ENCODE measurements at places on chromosomes 5 and 9. TPM values are rescaled to one million over a fixed set of nuclear protein-coding genes. Genes with fewer than 3 reads are reported as not detected.
A peak's percentile ranks its signal among the peaks of the same experiment; 100 is the strongest.

- no peak for DNase-seq
Observed at GRCh38 chr9:36007852-36008251, 28.9 kb upstream of the RECK start.

GRCh38 chr5:172533399-172534228, 79.3 kb upstream of the SH3PXD2B start:
- DNase-seq = no peak

The TAF11L13 gene
- not detected for total RNA-seq

GRCh38 chr5:179852993-179853547, 5.5 kb downstream of the MRNIP start:
- DNase-seq = no peak

The FAM53C gene
- 27.9 TPM for total RNA-seq

- no peak for DNase-seq
Observed at GRCh38 chr9:130770679-130771442, 64.2 kb upstream of the ABL1 start.

The GDA gene
- 2.9 TPM for total RNA-seq

DNA sequence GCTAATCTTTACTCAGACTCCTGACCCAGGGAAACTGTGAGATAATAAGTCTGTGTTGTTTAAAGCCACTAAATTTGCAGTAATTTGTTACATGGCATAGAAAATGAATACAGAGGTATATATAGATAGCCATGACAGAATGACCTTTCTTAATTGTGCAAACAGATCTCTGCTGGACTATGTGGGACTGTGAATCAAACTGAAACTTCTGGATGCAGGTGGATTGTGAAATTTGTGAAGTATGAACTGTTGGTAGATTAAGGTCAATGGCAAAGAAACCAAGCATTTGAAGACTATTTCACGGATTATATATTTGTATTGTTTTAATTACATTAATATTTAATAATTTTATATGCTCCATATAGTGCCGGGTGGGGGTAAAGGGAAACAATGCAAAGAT, 52.2 kb upstream of the GPR151 start:
- DNase-seq = no peak

DNA sequence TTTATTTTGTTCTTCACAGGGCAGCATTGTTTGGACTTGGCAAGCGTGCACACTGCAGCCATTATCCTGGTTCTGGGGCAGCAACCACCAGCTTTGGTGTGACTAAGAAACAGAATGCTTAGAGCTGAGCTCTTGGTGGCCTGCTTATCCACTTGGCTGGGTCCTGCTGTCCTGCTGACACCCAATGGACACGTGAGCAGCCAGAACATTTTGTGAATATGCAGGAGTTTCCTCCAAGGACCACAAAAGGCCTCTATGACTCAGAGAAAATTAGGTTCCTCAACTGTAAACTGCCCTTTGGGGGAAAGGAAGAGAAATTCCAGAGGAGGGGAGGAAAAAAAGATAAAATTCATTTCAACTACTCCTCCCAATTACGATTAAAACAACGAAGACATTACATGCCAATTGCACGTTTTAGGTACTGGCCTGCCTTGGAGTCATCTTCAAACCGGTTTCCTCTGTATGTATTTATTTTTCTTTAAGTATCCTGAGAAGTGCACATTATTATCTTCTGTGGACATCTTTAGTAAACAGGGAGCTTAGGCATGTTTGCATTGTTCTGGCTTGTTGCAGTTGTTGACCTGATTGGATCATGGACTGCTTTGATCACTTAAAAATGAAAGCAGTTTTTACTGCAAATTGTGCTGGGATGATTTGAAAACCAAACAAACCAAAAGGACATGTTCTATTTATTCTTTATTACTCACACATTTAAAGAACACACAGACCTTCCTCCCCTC, 82.3 kb upstream of the TLE4 start:
- DNase-seq = peak; percentile 43

The GRM6 gene
- not detected for total RNA-seq

GRCh38 chr5:79702606-79703380, 13.2 kb downstream of the CMYA5 start:
- DNase-seq = no peak

The GARIN3 gene
- total RNA-seq = not detected

DNA sequence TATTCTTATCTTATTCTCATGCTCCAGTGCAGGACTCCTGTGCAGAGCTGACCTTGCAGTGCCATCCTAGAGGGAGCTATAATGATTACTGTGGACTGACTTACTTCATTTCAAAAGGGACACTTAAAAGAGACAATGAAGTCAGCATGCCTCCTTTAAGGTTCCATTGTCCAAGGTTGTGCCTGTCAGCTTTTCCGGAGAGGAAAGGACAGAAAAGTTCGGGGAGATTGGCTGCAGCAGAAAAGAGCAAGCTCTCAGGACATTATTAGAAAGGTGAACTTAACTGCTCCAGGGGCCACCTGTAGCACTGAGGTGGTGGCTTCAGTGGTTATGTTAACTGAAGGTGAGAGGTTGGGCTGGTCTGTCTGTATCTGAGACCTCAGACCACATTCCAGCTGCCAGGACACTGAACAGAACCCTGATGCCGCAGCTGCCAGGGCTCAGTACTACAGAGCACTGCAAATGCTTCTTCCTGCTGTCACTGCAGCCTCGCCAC, 112.9 kb downstream of the ST8SIA4 start:
- DNase-seq = no peak

The SPEF2 gene
- 1.1 TPM for total RNA-seq

The ITK gene
- 0.13 TPM for total RNA-seq

The TEK gene
- 19.1 TPM for total RNA-seq

The GRPEL2 gene
- 9.0 TPM for total RNA-seq

DNA sequence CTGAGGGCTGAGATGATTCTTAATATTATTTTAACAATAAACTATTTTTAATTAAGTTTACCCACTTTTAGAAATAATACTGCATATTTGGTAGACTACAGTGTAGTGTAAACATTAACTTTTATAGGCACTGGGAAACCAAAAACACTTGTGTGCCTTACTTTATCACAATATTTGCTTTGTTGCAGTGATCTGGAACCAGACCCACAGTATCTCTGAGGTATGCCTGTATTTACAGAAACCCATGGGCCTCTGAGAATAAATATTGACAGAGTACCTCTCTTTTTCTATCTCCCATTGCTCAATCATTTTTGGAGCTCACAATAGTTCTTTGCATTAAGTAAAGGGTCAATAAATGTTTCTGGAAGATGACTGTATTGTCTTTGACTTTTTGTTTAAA, 73.3 kb downstream of the SLCO4C1 start:
- DNase-seq = no peak

GRCh38 chr9:122143876-122144405, 15.6 kb downstream of the NDUFA8 start:
- no peak for DNase-seq

- no peak for DNase-seq
Observed at GRCh38 chr5:71482132-71482531, 26.7 kb downstream of the BDP1 start.

DNA sequence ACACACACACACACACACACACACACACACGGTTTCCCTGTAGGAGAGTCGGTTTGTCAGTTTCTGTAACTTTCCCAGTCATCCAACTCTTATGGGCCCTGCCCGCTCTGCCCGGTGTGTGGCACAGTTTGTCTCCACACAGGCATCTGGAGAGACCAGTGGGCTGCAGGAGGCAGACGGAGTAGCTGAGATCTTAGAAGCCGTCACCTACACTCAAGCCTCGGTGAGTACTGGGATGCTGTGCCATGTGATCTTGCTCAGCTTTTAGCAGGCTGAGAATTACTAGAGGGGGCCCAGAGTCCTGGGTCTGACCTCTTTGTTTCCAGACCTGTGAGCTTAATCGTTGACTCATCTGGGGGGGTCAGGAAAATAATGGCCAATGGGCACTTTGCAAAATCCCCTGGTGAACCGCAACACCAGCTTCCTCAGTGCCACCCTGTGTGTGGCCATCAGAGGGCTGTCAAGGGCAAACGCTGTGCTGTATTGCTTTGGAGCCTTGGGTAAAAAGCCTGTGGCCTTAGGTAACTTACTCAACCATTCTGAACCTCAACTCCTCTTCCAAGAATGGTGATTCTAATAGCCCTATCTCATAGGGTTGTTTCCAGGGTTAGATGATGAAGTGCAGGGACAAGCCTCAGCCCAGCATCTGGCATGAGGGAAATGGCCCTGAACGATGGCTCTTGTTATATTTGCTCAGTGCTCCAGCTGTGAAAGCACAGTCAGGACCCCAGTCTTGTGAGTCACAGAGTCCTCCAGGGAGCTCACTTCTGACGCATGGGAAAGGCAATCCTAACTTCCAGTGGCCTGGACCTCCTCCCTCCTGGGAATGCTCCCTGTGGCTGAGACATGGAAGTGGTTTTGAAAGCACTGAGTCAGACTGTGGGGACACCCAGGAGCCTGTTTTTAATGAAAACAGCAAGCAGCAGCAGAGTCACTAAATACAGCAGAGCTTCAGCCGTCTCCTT, 45.6 kb downstream of the COL15A1 start:
- DNase-seq = peak; percentile 80

The CDH9 gene
- total RNA-seq = not detected

DNA sequence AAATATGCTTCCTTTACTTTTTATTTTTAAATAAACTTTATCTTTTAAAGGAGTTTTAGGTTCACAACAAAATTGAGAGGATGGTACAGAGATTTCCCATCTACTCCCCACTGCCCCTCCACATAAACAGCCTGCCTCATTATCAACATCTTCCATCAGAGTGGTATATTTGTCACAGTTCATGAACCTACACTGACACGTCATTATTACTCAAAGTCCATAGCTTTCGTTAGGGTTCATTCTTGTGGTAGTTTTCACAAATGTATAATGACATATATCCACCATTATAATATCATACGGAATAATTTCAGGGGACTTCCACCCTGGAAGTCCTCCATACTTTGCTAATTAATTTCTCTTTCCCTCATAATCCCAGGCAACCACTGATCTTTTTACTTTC, 204.9 kb downstream of the SMARCA2 start:
- no peak for DNase-seq

DNA sequence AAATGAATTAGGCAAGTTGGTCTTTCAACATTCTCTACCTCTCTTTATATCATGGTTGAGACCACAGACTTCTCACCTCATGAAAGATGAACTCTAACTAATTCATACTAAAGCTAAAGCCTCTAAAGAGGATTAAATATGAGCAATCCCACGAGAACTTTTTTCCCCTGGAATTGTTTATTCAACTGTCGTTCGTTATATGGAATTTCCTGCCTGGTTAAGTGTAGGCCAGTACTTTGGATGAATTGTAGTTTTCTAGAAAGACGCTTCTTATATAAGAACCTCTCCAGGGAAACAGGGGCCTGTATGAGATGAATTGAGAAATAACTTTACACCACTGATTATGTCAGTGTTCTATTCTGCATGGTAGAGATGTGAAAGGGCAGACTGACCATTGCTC, 42.9 kb downstream of the PDCD1LG2 start:
- no peak for DNase-seq

- DNase-seq = peak; percentile 55
Observed at GRCh38 chr5:39209924-39210323, 9.4 kb downstream of the FYB1 start.

- no peak for DNase-seq
Observed at GRCh38 chr5:50740832-50741231, 74.4 kb downstream of the PARP8 start.

DNA sequence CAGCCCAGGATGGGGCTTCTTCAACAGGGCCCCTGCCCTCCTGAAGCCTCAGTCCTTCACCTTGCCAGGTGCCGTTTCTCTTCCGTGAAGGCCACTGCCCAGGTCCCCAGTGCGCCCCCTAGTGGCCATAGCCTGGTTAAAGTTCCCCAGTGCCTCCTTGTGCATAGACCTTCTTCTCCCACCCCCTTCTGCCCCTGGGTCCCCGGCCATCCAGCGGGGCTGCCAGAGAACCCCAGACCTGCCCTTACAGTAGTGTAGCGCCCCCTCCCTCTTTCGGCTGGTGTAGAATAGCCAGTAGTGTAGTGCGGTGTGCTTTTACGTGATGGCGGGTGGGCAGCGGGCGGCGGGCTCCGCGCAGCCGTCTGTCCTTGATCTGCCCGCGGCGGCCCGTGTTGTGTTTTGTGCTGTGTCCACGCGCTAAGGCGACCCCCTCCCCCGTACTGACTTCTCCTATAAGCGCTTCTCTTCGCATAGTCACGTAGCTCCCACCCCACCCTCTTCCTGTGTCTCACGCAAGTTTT, 23.6 kb downstream of the PCDHGC5 start:
- peak; percentile 89 for DNase-seq

- no peak for DNase-seq
Observed at GRCh38 chr9:126635061-126635460, 21.3 kb downstream of the LMX1B start.

- DNase-seq = no peak
Observed at GRCh38 chr9:121368138-121368522, 1.9 kb downstream of the STOM start.

The IL3 gene
- total RNA-seq = not detected

DNA sequence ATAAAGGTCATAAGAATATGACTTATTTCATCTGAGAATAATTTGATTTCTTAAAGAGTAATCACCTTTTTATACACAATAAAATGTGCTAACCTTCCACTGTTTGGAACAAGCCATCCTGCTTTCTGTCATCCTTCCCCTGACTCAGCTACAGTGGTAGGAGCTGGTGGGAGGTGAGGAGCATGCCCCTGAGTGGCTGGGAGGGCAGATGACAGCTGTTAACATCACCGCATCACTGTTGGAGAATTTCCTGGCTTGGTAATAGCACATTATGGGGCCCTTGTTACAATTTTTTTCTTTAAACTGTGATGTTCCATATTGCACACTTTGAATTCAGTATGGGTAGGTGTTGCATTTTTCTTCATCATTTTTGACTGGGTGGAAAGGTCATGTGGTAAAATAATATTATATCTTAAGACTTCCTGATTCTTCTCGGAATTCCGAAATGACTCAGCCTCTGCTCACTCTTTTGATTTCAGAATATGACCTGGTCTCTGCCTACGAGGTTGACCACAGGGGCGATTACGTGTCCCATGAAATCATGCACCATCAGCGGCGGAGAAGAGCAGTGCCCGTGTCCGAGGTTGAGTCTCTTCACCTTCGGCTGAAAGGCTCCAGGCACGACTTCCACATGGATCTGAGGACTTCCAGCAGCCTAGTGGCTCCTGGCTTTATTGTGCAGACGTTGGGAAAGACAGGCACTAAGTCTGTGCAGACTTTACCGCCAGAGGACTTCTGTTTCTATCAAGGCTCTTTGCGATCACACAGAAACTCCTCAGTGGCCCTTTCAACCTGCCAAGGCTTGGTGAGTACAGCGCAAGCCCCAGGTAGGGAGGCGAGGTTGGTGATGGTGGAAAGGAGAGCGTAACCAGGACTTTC, 5.8 kb downstream of the ADAMTS16 start:
- DNase-seq = no peak

DNA sequence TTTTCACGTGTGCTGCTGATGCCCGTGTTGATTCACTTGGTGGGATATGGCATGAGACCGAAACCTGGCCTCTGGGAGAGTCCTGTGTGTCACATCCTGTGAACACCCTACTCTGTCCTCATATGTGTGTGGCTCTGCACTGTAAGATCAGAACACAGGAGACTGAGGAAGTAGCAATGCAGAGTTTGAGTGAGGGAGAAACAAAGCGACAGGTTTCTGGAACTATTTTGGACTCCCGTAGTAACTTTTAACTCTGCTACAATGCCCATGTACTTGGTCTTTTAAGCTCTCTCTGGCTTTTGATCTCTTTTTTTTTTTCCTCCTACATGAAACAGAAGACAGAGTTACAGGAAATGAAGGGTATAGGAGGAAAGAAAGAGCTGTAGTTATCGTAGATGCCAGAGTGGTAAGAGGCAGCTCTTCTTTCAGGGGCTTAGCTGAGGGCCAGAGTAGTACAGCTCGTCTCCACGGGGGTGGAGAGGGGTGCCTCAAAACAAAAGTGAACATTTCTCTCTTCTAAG, 26.6 kb downstream of the GRAMD2B start:
- no peak for DNase-seq

GRCh38 chr9:126398403-126399058, 71.9 kb downstream of the MVB12B start:
- peak; percentile 90 for DNase-seq

GRCh38 chr5:14216902-14217301, 73.8 kb downstream of the TRIO start:
- no peak for DNase-seq

Measured in Right ventricle myocardium superior (tissue), 1 donor.